ENCODE measurements at places on chromosomes 5 and 9.
A peak's percentile ranks its signal among the peaks of the same experiment; 100 is the strongest.

DNA sequence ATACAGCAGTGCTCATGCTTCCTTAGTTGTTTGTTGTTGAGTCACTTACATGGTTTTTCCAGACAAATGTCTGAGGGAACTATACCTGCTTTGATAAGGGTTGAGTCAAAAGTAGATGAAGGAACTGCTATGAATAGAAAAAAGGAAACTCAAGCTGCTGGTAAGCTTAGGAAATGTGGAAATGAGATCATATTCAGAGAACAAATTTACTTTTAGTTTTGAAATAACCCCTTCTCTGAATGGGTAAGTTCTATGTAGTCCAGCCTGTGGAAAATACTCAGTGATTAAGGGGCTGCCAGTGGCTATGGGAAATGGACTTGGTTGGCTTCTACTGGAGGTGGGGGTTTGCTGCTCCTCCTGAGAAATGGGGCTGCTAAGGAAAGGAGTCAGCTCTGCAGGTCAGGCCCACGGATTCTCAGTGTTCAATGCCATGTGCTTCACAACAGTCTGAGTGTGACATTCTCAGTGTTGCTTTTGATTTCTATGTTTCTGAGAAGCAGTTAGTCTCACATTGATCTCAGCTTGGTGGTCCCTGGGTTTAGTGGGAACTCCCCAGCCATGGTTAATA, 47.7 kb upstream of the GLRX start:
- DNase-seq = peak; percentile 41

GRCh38 chr5:9922719-9923118, 292.6 kb upstream of the TAS2R1 start:
- DNase-seq = no peak

- no peak for DNase-seq
Measured at GRCh38 chr9:128053560-128053959, 13.6 kb downstream of the NAIF1 start.

DNA sequence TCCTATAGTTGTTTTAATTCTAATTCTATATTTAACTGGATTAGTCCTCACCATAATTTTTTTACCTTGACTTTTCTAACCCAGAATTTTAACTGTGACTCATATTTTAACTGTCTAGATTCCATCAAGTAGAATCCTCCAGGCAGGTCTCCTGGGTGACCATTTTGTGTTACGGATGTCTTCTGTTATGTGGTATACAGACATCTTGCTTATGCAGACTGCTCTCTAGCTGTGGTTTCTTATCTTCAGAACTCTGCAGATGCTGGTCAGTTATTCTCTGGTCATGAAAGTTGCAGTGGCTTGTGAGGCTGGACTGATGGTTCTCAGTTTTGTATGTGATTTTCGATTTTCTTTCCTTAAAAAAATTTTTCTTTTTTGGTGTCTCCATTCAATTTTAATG, 139.4 kb downstream of the ATG10 start:
- no peak for DNase-seq

DNA sequence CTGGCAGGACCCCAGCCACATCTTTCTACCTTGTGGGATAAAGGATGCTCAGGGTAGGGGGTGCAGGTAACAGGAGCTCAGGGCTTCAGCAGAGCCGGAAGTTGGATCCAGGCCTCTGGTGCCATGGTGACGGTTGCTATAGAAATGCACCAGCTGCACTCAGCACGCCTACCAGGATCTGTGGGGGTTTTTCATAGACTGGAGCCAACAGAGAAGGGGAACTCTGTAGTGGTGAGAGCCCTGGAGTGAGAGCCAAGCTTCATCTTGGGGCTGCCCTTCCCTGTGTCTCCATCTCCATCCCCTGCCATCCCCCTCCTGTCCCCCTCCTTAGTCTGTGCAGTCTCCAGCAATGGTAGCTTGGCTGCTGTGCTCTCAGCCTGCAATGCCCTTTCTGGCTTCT, 27.5 kb upstream of the BOD1 start:
- DNase-seq = no peak

DNA sequence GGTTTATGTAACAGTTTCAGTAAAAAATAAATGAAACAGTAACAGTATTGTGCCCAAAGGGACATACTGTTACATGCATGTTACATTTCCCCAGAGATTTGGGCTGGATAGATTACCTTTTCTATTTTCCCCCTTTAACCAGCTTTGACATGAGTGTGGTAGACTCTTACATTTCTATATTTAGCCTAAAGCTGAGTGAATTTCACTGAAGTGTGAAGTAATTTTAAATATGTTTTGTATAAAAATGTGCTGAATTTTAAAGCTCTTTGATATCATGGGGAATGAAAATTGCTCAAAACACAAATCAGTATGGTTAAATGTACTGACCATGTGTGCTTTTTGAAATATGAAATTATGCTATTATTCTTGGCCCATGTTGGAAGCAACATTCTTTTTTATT, 122.3 kb upstream of the CDH10 start:
- DNase-seq = no peak

- DNase-seq = no peak
Measured at GRCh38 chr9:127742435-127743088, 7.5 kb upstream of the TOR2A start.

DNA sequence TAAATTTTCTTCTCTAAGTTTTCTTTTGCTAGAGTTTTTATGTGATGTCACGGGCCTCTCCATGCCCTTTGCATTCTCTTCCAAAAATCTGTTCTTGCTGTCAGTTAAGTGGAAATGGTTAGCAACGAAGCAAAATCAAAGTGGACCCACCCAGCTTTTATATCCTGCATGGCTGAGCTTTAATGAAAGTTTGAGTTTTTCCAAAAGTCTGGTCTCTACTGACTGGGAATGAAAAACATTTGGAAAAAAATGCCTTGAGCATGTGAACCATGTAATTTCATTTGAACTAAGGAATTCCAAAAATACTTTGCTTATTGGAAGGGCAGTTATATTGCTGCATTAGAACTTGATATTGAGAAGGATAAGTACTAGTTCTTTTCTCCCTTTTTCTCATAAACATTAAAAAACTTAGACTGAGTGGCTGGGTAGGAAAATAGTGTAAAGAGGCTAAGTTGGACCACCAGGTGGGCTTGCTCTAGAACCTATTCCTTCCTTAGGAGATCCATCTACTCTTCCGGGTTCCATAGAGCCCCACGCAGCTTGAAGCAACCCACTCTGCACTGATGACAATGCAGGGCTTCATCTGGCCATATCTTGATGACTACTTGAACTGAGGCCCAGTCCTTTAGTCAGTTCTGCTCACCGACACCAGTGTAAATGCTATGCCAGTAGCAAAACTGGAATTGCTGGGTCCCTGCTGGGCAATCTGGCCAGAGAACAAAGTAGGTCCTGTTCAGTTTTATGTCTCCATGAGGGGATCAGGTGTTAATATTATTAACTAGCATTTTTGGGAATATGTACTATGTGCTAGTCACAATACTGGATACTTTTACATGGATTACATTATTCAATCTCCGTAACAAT, 17.4 kb upstream of the RIC1 start:
- DNase-seq = no peak

GRCh38 chr9:7186175-7186574, 428.4 kb downstream of the KDM4C start:
- no peak for DNase-seq

GRCh38 chr9:118305331-118305730, 601.1 kb downstream of the TLR4 start:
- DNase-seq = no peak

- no peak for DNase-seq
Measured at GRCh38 chr5:91352831-91353695, 30.1 kb downstream of the ARRDC3 start.

DNA sequence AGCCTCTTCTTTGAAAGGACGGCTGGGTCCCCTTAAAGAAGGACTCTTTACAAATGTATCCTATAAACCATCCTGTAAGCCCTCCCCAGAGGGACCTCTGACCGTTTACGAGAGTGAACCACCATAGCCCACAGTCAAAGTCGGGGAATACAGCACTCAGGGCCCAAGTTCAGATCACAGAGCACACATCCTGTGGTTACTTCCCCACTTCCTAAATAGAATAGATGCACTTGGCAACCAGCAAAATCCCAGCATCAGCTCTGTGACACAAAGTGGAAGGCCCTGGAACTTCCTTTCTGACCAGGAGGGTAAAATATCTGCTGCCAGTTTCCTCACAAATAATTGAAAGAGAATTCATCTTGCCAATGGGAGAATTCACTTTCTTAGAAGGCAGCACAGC, 6.9 kb upstream of the IGFBPL1 start:
- no peak for DNase-seq
